Stimulated activated CD8-positive, alpha-beta memory T cell treated with anti-CD3 and anti-CD28 coated beads, Interleukin-4, amount 100 ng/mL, for 24 hours (primary cell): ENCODE measurements at places on chromosomes 16 and 17.
A peak's percentile ranks its signal among the peaks of the same experiment; 100 is the strongest.

DNA sequence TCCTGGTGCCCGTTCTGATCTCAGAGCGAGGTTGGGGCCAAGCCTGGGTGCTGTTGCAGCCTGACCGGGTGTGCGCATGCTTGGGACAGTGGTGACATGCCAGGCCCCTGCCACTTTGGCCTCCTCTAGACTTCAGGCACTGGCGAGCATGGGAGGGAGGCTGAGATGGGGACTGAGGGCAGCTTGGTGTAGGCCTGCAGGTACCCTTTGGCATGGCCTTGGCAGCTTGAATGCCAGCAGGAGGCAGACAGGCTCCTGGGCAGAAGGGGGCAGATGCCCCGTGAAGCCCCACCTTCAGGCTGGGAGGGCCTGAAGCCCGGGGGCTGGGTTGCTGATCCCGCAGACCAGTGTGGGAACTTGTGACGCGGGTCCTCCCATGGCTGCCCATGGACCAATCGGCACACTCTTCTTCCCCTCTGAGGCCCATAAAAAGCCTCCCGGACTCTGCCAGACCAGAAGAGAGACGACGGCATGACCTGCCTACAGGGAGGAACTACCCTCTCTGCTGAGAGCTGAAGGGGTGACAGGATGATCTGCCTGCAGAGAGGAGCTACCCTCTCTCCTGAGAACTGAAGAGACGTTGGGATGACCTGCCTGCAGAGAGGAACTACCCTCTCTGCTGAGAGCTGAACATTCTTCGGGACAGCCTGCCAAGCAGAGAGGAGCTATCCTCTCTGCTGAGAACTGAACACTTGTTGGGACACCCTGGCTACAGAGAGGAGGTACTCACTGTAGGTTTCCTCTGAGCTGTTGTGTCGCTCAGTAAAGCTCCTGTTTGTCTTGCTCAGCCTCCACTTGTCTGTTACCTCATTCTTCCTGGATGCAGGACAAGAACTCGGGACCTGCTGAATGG, 17.5 kb downstream of the RHOT1 start:
- no peak for DNase-seq

DNA sequence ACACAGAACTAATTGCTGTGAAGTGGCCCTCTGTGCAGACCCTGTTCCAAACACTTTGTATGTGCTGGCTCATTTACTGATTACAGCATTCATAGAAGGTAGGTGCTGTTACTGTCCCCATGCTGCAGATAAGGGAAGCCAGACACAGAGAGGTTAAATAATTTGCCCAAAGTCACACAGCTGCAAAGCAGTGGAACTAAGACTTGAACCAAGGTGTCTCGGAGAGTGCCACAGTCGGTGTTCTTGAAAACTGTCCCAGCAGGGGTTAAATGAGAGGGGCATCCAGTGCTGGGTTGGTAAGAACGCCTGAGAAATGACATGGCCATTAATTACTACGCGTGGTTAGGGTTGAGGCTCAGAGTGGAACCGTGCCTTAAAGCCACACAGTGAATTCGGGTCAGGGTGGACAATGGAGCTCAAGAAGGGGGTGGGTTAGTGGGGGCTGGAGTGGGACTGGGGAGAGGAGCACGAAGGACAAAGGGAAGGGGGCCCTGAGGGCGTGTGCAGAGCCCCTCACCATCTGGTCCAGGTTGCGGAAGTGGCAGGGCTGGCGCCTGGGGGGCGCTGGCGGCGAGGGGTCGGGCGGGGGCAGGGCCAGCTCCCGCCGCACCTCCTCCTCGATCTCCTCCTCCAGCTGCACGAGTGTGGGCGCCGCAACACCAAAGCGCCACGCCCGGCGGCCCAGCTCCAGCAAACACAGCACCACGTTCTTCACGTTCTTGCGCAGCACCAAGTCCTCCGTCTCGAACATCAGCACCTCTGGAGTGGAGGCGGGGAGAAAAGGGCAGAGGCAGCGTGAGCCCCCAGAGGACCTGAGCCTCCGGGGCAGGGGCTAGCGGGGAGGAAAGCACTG, 3.3 kb downstream of the GAS2L2 start:
- no peak for DNase-seq

GRCh38 chr17:50559674-50560184, 786 bp upstream of the CACNA1G start:
- DNase-seq: no peak

- no peak for DNase-seq
Observed at GRCh38 chr16:8278031-8278580, 312.2 kb downstream of the TMEM114 start.

- DNase-seq: no peak
Observed at GRCh38 chr17:10087355-10087754, 111.1 kb downstream of the GAS7 start.

GRCh38 chr17:65359016-65359415, 202.4 kb downstream of the AXIN2 start:
- peak; percentile 11 for DNase-seq
